Activated naive CD4-positive, alpha-beta T cell treated with anti-CD3 and anti-CD28 coated beads for 36 hours (primary cell): ENCODE measurements at places on chromosomes 2 and 18.

DNA sequence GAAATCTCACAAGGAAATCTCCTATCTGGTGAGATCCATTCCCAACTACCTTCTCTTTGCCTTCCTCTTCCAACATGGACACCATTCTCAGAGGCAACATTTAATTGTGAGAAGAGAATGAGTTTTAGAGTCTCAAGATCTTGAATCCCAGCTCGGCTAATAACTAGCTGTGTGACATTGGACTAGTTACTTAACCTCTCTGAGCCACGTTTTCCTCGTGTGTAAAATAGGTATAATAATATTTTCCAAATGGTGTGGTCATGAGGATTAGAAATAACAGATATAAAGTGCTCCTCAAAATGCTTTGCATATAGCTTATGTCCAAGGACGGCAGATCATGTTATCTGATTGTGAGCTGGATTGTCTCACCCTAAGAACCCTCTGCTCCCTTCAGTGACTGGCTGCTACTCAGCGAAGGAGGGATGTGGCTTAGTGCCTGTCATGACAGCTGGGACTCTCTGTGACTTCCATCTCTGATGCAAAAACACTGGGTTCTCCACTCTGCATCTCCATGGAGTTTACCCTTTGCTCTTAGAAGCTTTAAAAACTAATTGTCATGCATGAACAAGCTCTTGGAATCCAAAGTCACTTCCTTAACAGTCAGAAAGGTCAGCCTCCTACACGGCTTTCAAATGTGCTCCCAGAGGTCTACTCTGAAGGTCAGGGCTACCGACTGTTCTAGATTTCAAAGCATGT lies 38.4 kb upstream of the MRPL19 start:
- DNase-seq: no peak

- no peak for DNase-seq
Measured at GRCh38 chr2:69034845-69035244, 21.9 kb downstream of the ANTXR1 start.

DNA sequence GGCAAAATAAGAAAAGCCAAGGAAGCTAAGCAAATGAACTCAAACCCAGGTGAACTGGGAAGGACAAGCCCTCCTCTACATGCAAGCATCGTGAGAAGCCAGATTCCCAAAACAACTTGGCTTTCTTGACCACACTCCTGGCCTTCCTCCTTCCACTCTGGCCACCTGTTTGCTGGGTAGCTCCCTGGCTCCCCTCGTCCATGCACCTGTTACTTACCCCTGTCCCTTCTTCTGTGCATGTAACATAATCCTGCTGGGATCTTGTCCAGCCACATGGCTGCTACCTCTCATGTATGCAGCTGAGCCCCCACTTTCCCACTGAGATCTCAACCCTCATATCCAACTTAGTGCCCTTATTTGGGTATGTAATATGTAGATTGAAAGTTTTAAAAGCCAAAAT lies 121.6 kb downstream of the MYO5B start:
- no peak for DNase-seq

GRCh38 chr18:52402814-52403213 lies 62.8 kb downstream of the DCC start:
- DNase-seq: no peak

- DNase-seq: no peak
Measured at GRCh38 chr2:16650287-16651249, 15.1 kb downstream of the CYRIA start.

GRCh38 chr2:222941510-222942032 lies 80.7 kb downstream of the ACSL3 start:
- DNase-seq: no peak

GRCh38 chr2:74693668-74694067 lies 39.6 kb downstream of the SEMA4F start:
- DNase-seq: no peak

GRCh38 chr2:95234286-95234785 lies 27.0 kb downstream of the ZNF892 start:
- DNase-seq: no peak
